ENCODE measurements at places on chromosomes 5 and 9.

DNA sequence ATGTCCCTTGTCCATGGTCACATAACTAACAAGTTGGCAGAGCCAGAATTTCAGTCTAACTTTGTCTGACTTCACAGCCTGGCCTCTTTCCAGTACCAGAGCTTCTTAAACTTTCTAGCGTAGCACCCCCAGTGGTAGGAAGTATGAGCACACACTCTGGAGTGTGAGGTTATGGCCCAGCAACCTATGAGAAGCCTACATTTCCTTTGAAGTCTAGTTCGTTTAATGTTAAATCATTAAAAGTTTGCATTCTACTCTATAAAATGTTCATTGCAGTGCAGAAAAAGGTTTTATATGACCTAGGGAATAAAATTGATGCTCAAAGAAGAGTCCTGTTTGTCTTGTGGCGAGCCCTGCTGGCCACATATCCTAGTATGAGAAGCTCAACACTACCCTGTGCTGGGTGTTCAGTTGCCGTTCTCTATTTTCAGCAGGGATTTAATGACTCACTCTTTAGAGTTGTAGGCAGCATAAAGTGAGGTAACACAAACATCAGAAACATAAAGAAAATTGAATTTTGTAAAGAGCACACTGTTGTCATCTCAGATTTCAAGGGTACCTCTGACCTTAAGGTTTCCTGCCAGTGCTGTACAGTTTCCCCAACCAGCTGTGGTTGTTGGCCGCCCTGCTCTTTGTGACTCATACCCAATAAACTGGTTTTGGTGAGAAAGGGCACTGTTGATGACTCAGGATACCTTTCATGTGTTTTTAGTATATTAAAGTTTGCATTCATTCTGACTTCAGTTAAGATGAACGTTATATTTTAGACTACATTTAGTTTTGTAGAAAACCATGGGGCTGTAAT, 14.3 kb downstream of the MCCC2 start:
- no peak for DNase-seq

- DNase-seq = no peak
These were observed at the start of gene DPP7 for GRCh38 chr9:137114613-137115393. Gene DPP7, minus strand, starts transcription at chr9:137114733. Its CDS starts 20 bp downstream, at chr9:137114713.

DNA sequence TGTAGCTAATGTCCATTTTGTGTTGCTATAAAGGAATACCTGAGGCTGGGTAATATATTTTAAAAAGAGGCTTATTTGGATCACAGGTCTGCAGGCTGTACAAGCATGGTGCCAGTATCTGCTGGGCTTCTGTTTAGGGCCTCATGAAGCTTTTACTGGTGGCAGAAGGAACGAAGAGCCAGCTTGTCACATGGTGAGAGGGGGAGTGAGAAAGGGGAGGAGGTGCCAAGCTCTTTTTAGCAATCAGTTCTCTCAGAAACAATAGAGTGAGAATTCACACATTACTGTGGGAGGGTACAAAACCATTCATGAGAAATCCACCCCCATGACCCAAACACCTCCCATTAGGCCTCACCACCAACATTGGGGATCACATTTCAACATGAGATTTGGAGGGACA, 340.9 kb downstream of the RASEF start:
- DNase-seq = no peak

- no peak for DNase-seq
These were observed 586 bp upstream of the FCHO2 start for GRCh38 chr5:72955143-72955767.

DNA sequence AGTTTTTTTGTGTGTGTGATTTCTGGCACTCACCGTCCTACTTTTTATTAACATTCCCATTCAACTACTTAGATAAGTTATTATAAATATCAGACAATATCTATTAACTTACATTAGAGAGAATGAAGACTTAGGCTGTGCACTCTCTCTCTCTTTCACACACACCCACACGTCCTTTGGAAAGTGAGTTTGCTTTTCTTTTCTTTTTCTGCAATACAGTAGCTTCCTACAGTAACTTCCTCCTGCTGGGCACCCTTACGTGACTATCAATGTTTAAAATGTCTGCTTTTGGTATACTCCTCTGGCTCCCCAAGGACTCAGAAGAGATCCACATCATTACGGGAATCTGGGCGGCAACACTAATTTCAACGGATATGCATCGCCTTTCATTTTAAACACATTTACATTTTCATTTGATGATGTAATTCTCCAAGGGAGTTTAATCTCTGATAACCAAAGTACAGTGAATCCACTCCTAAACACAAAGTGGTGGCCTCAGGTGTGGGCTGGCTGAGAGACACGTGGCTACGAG, 179.5 kb downstream of the MAPKAP1 start:
- no peak for DNase-seq

DNA sequence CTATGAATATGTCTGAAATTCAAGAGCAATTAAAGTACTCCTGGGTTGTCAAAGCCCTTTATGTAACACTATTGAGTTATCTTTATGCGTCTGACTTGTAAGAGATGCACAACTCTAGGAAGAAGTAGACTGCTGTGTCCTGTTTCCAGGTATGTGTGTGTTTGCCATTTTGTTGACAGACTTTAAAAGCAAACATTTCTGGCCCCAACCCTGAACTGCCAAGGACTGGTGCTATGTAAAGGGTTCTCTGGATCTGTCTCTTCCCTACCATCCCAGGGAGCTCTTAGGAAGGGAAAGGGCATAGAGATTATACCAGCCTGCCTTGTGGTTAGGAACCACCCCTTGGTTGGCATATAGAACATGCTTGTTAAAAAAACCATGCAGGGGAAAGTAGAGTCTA, 12.1 kb downstream of the SLC22A5 start:
- no peak for DNase-seq
